ENCODE measurements at places on chromosomes 1 and 21.

- DNase-seq = no peak
These were observed 1.2 kb upstream of the RNF11 start for GRCh38 chr1:51234721-51235425.

DNA sequence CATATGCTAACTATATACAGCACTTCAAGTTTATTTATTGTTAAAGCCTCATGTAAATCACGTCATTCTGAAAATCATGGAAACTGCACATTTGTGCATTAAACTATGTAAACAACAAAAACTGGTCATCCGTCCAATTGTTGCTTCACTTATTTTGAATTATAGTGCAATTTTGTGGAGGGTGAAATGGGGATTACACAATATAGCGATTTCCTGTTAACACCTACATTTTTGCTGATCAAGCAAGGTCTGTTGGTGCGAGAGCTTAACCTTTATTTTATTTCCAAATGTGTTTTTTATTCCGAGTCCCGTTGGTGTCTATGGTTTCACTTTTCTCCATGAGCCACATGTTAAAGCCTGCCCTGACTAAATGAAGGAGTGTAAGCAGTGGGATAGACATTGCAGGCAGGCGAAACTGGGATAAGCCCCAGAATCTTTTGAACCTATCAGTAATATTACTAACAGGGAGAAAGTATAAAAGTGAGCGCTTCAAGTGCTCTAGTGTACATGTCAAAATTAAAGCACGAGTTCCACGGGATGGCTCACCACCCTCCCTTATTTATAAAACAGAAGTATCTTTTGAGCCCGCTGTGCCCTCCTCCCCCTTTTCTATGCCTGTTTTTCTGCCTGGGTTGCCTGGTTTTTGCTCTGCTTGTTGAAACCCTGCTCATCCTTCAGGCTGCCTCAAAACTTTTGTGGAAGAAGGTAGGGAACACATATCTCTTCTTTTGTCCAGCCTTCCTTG, 120.7 kb downstream of the NFIA start:
- DNase-seq = no peak

- no peak for DNase-seq
These were observed 44.9 kb downstream of the TRAPPC10 start for GRCh38 chr21:44057055-44057454.

GRCh38 chr1:79662596-79662995, 656.1 kb upstream of the ADGRL4 start:
- no peak for DNase-seq

DNA sequence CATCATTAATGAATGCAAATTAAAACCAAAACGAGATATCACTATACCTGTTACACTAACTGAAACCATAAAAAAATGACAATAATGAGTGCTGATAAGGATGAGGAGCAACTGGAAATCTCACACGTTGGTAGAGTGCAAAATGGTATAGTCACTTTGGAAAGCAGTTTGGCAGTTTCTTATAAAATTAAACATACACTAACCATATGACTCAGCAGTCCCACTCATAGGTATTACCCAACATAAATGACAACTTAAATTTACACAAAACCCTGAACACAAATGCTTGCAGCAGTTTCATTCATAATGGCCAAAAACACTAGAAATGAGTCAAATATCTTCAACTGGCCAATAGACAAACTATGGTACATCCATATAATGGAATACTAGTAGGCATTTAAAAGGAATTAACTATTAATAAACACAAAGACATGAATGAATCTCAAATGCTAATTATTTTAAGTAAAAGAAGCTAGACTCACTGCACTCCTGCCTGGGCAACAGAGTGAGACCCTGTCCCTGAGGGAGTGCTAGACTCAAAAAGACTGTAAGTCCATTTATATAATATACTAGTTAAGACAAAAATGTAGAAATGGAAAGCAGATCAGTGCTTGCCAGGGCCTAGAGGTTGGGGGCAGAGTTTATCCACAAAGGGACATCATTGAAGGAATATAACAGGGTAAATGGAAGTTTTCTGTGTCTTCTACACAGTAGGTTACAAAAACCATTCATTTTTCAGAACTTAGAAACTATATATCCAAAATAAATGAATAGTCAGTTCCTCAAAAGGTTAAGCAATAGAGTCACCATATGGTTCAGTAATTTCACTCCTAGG, 77.4 kb downstream of the EIF4G3 start:
- no peak for DNase-seq

- no peak for DNase-seq
These were observed 130.4 kb downstream of the AJAP1 start for GRCh38 chr1:4784761-4785160.

GRCh38 chr1:68051475-68051874, 1.0 kb upstream of the DIRAS3 start:
- DNase-seq = no peak

DNA sequence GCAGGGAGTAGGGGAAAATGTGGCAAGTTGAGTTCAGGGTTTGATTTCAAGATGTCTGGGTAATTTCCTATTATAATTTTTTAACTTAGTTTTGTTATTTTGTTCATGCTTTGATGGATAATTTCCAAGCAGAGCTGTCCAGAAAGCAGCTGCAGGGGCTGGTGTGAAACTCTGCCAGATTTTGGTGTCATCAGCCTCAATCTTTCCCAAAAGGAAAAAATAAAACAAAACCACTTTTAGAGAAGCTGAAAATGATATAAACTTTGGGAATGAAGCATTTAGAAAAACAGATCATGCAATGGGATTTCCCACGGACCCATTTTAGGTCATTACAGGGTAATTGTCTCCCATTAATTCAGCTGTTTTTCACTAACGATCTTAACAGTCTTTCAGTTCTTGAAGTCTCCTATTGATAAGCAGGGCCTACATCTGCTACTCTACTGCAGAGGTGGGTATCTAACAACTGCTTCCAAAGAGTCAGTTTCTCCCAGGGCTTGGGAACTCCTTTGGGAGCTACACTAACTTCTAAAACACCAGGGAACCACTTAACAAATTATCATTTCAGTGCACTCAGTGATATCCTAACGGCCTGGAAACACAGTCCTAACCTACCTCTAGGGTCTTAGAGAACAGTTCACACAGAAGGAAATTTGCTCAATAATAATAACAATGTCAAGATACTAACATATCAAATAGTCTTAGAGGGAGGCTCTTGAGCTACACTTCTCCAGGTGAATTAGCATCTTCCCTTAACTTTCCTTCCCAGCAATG, 12.3 kb downstream of the ZNF436 start:
- DNase-seq = no peak

DNA sequence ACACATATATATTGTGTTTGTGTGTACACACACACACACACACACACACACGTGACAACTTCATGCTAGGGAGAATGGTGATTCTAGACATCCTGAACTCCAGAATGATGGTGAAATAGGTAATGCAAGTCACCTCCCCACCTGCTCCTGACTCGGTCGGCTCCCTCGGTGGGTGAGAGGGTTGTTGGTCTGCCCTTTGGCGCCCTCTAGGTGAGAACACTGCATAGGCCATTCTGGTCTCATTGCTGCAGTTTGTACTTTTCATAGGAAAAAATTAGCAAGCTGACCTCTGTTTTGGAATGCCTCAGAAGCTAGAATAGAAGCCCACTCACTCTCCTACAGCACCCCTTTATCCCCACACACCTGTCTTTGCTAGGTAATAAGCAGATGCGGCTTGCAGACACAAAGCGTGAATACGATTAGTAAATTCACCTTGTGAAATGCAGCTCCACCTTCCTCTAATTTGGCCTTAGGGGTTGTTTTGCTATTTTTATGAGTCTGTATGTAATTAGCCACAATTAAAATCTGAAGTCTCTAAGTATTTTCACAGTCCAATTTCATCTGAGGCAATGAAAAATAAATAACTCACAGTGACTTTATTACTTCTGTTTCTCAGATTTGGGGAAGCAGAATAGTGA, 130.0 kb upstream of the KCNJ15 start:
- DNase-seq = peak; percentile 4

GRCh38 chr21:28069450-28069923, 923.2 kb downstream of the LTN1 start:
- no peak for DNase-seq

- DNase-seq = no peak
These were observed 35.5 kb downstream of the CAPN2 start for GRCh38 chr1:223747838-223748335.

DNA sequence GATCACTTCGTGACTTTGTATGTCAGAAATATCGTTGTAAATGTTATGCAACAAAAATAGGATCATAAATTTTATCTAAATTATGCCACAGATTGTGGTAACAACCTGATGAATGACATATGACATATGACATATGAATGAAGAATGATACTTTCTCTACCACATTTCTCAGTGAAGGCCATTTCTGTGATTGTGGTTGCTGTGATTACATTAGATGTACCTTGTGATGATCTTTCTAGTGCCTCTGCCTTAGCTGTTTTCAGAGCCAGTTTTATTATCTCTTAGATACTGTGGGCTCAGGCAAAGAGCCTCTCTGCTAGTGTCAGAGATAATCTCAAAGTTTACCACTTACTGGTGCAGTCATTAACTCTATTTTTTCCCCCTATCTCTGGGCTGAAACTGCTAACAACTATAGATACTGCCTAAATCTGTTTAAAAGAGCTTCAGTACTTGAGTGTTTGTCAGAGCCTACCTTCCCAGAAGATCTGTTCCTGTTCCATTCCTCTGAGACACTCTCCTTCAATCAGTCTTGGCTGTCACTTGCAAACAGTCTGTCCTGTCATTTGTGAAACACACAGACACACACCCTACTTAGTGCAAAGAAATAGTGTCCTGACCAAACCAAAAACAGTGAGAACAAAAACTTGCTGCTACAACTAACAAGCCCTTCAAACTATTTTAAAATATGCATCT, 55.5 kb downstream of the HMCN1 start:
- no peak for DNase-seq

DNA sequence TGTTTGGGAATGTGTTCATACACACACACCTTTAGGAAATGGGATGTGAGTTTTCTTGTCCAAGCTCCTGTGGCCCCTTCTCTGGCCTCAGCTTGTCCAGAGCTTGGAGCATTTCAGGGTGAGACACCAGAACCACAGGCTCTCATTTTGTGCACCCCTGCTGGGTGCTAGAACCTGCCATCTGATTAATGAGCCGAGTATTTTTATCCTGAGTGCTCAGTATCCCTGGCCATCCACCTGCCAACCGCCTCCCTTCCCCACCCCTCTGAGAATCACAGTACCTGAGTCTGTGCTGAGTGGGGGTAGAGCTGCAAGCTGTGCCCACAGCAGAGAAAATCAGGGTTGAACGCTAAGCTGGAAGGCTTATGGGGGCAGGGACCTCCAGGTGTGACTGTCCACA, 1.4 kb downstream of the CASQ1 start:
- no peak for DNase-seq

- no peak for DNase-seq
These were observed 17.5 kb downstream of the ITGB2 start for GRCh38 chr21:44903050-44903685.

GRCh38 chr1:6288665-6289064, 27.8 kb upstream of the GPR153 start:
- no peak for DNase-seq

DNA sequence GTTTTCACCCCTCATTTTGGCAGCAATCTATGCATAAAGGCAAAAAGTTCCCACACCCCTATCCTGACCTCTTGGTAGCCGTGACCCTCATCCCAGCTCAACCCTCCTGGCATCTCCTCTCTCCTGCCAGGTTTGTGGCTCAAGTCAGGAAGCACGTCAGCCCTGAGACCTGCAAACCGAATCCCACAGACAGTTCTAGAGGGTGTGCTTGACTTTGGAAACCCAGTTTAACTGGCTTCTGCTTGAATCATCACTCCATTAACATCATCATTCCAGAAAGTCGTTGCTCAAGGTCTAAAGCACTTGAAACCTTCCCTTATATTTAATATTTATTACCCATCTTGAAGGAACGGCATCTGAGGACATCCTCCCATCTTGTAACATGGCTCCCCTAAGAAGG, 133.4 kb upstream of the ERG start:
- no peak for DNase-seq

GRCh38 chr21:37338671-37339551, 27.7 kb upstream of the DYRK1A start:
- DNase-seq = no peak

DNA sequence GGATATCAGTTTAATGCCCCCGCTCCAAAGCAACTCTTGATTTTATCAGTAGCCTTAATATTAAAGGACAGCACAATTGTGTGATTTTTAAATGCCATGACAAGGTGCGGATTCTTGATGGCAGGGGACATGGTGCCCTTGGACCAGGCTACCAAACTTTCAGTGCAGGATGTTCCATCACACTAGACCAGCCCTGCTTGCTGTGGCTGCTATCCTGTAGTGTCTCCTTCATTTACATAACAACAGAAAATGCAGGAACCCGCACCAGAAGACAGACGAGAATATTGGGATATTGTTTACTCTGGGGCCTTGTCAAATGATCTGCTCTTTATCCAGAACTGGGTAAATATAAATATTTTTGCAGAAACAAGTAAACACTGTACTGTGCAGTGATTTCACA, 229.3 kb upstream of the PKN2 start:
- no peak for DNase-seq

DNA sequence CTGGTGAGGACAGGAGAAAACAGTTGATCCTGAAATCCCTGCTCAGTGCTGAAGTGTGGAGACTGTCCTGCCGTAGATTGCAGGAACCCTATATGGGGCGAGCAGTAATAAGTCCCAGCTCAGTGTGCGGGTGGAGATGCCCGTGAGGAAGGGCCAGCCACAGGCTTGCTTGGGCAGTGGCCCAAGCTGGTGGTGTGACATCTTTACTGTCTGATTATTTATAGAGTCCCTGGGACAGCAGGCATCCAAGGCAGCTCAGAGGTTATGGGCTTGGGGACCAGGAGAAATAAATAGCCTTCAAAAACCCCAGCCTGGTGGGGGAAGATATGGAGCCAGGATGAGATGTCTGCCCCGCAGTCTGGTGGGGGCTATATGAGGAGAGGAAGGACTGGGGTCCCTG, 170.7 kb upstream of the POU3F1 start:
- DNase-seq = no peak

DNA sequence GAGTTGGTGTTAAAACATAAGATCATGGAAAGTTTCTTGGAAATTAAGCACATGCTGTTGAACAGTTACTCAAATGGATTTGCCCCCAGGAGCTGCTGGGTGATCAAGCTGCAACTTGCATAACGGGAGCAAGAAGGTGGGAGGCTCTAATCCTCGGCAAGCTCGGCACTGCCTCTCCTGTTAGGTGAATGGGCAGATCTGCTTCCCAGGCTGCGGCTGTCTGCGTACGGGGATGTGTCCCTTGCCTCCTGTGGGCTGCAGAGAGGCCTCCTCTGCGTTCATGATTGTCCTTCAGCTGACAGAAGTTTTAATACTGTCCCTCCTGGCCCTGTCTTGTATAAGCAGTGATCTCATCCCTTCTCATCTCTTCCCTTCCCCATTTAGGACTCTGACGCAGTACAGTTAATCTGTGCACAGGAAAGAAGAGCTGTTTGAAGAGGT, 36.7 kb downstream of the ATP1A1 start:
- DNase-seq = peak; percentile 15

DNA sequence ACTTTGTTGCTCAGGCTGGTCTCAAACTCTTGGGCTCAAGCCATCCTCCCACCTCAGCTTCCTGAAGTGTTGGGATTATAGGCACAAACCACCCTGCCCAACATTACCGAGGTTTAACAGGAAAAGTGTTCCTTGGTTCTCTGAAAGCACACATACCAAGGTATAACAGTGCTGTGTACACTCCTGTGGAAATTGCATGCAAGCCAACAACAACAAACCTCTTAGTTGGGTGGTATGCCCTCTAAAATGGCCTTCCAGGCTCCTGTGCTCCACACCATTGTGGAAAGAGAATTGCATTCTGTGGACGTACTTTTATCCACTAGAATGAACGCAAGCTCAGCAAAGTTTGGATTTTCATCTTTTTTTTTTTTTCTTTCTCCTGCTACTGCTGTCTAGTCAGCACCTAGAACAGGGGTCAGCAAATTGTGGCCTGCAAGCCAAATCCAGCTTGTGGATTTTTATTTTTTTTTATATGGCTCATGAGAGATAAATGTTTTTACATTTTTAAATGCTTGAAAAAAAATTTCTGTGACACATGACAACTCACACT, 192.2 kb upstream of the TNR start:
- DNase-seq = no peak

All from hippocampal formation (tissue), 2 donors.